ENCODE measurements at places on chromosomes 7 and 10.

GRCh38 chr7:11533229-11533820, 298.7 kb downstream of the THSD7A start:
- no peak for DNase-seq

GRCh38 chr7:135102372-135102771, 45.5 kb upstream of the TMEM140 start:
- DNase-seq = peak; percentile 34

DNA sequence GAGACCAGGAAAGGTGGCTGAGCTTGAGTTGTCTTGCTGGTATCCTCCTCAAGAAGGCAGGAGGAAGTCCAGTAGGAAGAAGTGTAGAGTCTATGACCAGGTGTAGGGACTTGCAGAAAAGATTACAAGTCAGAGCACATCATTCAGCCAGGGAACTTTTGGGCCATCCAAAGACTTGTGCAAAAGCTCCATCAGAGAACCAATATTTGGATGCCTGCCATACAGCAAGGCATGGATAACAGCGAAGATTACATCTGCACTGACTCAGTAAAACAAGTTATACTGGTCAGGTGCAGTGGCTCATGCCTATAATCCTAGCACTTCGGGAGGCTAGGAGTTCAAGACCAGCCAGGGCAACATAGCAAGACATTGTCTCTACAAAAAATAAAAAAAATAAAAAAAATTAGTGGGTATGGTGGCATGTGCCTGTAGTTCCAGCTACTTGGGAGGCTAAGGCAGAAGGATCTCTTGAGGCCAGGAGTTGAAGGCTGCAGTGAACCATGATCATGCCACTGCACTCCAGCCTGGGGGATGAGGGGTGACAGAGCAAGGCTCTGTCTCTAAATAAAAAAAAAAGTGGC, 13.2 kb upstream of the NMT2 start:
- DNase-seq = no peak

DNA sequence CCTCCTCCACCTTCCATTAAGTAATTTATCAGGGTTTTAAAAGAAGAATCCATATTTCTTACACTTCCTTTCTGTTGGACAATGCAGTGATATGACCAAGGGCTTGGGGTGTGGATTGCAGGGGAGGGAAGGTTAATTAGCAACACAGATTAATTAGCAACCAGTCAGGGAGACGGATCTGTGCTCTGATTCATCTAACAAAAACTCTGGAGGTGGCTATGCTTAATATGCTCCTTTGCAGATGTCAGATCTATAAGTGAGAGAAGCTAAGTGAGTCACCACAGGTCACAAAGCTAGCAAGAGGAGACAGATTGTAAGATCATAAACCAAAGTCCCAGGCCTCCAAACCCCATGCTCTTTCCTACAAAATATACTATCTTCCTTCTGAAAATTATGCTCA, 178.8 kb upstream of the ITGB1 start:
- no peak for DNase-seq

DNA sequence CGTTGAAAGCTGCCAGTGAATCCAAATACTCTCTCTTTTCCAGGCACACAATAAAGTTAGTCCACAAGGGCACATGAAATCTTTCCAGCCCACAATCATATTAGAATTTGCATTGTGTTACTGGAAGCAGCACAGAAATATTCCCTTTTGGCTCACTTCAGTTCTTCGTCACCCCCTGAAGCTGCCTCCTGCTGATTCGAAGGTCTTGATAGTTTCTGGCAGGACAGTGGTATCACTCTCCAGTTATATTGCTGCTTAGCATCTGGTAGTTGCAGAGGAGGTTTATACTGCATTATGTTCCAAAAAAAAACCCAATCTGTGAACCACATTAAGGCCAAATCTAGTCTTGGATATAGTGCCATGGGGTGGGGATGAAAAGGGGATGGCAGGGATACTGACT, 253.2 kb downstream of the BICC1 start:
- no peak for DNase-seq

DNA sequence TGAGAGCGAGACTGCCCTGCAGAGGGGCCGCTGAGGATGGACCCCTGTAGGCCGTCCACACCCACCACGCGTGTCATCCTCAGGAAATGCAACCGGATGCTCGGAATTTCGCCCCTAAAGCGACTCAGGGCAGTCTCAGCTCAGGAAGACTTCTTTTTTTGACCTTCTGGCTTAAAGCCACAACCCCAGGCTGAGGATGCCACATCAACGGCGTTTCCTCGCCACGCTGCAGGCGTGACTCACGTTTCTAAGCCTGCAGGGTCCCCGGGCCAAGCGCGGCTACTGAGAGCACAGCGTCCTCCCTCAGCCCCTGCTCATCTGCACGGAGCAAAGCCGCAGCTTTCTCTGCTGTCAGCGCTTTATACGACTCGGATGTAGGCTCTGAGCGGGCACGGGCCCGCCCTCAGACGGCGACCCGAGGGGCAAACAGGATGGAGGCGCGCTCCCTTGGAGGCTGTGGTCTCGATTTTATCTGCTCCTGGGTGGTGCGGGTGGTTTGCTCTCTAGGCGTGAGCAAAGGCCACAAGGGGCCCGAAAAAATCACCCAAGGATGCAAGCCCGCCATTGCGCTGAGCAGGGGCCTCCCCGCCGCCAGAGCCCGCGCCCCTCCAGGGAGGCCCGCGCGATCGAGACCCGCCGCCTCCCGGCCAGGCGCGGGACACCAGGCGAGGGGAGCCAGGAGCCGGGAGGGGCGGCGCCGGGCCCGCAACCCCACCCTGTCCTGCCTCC, 726 bp upstream of the INSIG1 start:
- DNase-seq = peak; percentile 59

DNA sequence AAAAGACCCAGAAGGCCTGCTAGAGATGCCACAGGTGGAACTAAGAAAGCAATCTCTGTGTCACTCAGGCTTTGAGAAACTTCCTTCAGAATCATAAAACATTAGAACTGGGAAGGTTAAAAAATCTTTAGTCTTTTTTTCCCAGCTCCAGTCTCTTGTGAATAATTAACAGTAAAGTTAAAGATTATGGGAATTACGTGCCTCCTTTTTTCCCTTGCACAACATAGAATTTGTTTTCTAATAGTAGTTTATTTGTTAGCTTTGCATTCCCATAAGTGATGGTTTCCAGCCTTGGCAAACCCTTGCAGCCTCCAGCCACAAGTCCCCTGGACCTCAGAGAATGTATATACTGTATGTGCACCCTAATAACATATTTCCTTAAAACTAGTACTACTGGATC, 128.3 kb downstream of the TPST1 start:
- no peak for DNase-seq

DNA sequence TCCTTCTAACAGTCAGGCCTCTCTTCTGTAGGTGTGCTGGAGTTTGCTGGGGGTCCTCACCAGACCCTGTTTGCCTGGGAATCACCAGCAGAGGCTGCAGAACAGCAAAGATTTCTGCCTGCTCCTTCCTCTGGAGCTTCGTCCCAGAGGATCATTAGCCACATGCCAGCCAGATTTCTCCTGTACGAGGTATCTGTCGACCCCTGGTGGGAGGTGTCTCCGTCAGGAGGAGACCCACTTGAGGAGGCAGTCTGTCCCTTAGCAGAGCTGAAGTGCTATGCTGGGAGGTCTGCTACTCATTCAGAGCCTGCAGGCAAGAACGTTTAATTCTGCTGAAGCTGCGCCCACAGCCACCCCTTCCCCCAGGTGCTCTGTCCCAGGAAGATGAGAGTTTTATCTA, 611.1 kb upstream of the COBL start:
- no peak for DNase-seq

DNA sequence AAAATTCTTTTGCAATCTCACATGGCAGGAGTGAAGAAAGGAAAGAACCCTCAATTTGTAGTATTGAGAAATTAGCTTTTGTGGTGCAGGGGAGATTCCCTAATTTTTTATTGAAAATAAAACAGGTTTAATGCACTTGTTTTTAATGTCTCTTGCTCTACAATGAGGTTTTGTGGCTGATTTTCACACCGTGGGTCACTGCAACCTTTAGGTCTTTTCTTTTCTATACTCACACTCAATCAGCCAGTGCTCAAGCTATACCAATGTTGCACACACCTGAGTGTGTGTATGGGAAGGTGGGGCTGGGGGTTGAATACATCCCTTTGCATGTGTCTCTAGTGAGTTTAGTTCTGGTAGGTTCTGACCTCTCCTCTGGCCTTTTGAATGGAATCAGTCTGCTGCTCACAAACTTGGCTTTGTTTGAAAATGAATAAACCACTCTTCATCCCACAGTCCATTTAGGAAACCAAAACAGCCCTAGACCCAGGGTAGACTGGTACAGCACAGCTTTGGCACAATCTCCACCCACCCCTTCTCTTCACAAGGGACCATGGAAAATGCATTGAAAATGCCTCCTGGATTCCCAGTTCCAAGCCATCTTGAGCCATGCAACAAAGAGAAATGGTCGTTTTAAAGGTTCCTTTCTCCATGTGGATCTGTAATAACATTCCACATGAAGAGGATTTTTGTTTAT, 411.5 kb downstream of the SFMBT2 start:
- no peak for DNase-seq

GRCh38 chr10:132690821-132691610, 94.9 kb downstream of the NKX6-2 start:
- DNase-seq = no peak

DNA sequence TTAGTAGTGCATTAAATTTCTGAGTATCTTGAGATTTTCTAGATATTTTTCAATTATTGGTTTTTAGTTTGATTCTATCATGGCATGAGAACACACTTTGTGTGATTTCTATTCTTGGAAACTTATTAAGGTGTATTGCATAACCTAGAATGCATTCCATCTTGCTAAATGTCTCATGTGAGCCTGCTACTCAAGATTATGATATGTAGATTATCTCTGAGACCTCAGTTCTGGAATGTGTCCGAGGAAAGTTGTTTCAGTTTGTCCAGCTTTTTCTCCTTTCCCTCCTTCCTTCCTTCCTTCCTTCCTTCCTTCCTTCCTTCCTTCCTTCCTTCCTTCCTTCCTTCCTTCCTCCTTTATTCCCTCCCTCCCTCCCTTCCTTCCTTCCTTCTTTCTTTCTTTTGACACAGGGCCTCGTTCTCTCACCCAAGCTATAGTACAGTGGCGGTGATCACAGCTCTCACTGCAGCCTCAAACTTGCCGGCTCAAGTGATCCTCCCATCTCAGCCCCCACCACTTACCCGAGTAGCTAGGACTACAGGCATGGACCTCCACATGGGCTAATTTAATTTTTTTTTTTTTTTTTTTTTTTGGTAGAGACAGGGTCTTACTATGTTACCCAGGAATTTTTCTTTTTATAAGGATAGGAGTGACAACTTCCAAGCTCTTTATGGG, 7.6 kb downstream of the ITPRID1 start:
- DNase-seq = no peak

DNA sequence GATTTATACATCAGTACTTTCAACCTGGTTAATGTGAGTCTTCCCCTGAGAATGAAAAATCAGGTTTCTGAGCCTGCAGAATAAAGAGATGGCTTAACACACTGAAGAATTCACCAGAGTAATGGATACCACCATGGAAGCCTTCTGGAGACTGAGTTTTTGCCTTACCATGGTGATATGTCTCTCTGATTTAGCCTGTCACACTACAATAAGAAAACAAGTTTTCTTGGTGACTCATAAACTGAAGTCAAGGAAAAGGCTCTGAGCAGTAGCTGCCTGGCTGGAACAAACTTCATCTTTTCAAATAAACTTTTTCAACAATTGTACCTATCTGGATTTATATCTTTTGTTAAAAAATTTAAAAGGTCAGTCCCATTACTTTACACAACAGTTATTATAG, 229.0 kb downstream of the PRPF18 start:
- DNase-seq = no peak

DNA sequence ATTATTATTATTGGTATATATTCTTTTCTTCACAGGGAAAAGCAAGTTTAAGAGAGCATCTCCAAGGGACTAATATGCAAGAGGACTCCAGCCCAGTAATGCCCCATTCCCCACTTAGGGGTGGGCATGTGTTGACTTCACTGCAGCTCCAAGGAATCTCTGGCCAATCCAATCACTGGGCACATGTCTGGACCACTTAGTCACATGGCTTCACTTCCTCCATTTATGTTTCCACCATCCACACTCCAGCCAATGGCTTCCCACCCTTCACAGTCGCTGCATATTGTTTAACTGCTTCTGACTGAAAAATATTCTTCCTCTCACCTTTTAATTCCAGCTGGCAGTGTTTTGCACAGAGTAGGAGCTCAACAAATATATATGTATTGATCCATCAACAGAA, 43.6 kb downstream of the FBXL13 start:
- DNase-seq = no peak

DNA sequence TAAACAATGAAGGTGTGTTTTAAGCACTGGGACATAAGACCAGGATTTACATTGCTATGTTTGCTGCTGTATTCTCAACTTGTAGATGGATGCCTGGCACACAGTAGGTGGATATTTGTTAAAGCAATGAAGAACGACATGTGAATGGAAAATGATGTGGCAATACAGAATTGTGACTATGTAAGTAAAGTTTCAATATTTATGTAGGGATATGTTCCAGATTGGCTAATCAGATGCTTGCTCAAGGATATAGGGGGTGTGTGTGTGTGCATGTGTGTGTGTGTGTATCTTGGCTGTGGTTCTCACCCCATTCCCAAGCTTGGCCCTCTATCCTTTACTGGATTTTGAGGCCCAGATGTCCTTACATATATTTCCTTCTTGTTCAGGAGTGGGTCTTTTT, 42.7 kb upstream of the LAMB1 start:
- no peak for DNase-seq

DNA sequence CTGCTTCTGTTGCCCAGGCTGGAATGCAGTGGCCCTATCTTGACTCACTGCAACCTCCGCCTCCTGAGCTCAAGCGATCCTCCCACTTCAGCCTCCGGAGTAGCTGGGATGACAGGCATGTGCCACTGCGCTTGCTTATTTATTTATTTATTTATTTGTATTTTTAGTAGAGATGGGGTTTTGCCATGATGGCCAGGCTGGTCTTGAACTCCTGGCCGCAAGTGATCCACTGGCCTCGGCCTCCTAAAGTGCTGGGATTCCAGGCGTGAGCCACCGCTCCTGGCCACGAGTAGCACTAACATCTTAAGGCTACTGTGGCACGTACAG, 70.9 kb downstream of the CARD11 start:
- no peak for DNase-seq

DNA sequence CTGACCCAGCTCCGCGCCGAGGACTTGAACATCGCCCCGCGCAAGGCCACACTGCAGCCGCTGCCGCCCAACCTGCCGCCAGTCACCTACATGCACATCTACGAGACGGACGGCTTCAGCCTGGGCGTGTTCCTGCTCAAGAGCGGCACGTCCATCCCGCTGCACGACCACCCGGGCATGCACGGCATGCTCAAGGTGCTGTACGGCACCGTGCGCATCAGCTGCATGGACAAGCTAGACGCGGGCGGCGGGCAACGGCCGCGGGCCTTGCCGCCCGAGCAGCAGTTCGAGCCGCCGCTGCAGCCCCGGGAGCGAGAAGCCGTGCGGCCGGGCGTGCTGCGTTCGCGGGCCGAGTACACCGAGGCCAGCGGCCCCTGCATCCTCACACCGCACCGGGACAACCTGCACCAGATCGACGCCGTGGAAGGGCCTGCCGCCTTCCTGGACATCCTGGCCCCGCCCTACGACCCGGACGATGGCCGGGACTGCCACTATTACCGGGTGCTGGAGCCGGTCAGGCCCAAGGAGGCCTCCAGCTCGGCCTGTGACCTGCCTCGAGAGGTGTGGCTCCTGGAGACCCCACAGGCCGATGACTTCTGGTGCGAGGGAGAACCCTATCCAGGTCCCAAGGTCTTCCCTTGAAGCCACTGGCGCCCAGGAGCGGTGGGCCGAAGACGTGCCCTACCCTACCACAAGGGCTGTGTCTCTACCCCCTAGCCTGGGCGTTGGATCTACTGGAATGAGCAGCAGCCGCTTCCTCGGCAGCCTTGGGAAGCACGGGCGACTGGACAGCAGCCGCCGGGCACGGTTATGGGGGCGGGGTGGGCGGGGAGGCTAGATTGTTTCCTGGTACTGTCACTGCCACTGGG, 945 bp downstream of the ADO start:
- DNase-seq = no peak

Measured in GM13977 (cell line).